ENCODE measurements at places on chromosomes 16 and 17. TPM values are rescaled to one million over a fixed set of nuclear protein-coding genes. Genes with fewer than 3 reads are reported as not detected.

The KRTAP4-3 gene
- not detected for polyA plus RNA-seq

The QPRT gene
- 79.1 TPM for polyA plus RNA-seq

The MYO15A gene
- 1.1 TPM for polyA plus RNA-seq

The TMEM101 gene
- 19.7 TPM for polyA plus RNA-seq

Measured in GM23338 (cell line).